Regular cardiac myocyte (primary cell): ENCODE measurements at places on chromosomes 6 and 20. TPM values are rescaled to one million over a fixed set of nuclear protein-coding genes. Genes with fewer than 3 reads are reported as not detected.

Gene EPPIN
- total RNA-seq, result not detected in 2 replicates

Gene WFDC5
- not detected in 2 replicates for total RNA-seq

Gene THEMIS
- under 0.01 and 0.19 TPM in 2 replicates for total RNA-seq

Gene WFDC10B
- not detected in 2 replicates for total RNA-seq

Gene TNFRSF21
- 9.4 and 15.8 TPM in 2 replicates for total RNA-seq

Gene OR2J3
- total RNA-seq, result not detected in 2 replicates

Gene LTA
- not detected in 2 replicates for total RNA-seq

Gene ADGB
- total RNA-seq, result not detected in 2 replicates

Gene TFAP2A
- total RNA-seq, result 0.85 TPM in 1 of 2 replicates, not detected in the other

Gene ULBP1
- under 0.01 TPM in 2 replicates for total RNA-seq

Gene PLEKHG1
- 0.56 and 1.5 TPM in 2 replicates for total RNA-seq

Gene CCDC167
- 24.8 and 39.3 TPM in 2 replicates for total RNA-seq
